Gastroesophageal sphincter (tissue), 4 donors: ENCODE measurements at places on chromosomes 5 and 9.

- no peak for ATAC-seq
These were observed 223.2 kb upstream of the ACTBL2 start for GRCh38 chr5:57705769-57706168.

DNA sequence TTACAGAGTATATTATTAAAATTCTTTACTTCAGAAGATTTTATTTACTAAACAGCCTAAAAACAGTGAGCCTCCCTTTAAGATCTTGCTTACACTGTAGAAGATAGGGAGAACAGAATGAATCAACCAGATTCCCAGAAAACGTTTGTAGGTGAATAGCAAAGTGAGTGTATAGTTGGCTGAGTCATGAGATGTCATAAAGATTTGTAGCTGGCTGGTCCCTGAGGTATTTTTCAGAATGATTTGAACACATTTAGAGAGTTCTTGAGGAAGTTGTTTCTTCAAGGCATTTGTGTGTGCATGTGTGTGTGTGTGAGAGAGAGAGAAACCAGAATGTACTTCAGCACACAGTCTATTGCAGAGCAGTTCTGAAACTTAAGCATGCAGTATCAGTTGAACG is 159.4 kb upstream of the PRR16 start:
- no peak for ATAC-seq

DNA sequence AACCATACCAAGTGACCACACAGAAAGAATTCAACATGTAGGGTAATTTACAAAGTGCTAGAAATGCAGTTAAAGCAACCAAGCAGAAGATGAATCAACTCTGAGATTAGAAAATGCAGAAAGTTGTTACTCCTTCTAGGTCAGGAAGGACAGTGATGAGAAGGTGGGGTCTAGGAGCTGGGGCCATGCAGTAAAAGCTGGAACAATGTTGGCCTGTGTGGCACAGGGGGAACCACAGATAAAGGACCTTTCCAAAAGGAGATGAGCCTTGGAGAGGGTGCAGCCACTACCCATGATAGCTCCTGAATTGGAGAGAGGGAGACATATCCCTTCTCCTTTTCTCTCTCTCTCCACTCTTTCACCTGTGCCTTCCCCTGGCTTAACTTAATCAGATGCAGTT is 2.4 kb upstream of the SCGB3A2 start:
- ATAC-seq, result no peak

DNA sequence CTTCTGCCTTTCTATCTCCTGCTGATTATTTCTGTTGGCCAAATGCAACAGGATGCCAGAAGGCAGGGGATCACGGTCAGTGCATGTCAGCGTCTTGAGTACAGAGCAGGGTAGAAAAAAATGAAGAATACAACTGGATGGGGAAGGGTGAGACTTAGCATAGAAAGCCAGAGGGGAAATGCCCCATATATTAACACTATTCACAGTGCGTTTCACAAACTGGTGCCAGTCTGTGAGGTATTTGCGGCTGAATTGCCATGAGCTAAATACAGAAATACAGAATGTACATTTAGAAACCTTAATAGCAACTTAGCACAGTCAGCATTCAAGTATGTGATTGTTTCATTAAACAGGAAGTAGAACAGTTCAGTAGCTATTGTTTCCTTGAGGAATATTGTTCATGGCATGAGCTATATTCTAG is 31.0 kb upstream of the SLC1A3 start:
- ATAC-seq, result no peak

DNA sequence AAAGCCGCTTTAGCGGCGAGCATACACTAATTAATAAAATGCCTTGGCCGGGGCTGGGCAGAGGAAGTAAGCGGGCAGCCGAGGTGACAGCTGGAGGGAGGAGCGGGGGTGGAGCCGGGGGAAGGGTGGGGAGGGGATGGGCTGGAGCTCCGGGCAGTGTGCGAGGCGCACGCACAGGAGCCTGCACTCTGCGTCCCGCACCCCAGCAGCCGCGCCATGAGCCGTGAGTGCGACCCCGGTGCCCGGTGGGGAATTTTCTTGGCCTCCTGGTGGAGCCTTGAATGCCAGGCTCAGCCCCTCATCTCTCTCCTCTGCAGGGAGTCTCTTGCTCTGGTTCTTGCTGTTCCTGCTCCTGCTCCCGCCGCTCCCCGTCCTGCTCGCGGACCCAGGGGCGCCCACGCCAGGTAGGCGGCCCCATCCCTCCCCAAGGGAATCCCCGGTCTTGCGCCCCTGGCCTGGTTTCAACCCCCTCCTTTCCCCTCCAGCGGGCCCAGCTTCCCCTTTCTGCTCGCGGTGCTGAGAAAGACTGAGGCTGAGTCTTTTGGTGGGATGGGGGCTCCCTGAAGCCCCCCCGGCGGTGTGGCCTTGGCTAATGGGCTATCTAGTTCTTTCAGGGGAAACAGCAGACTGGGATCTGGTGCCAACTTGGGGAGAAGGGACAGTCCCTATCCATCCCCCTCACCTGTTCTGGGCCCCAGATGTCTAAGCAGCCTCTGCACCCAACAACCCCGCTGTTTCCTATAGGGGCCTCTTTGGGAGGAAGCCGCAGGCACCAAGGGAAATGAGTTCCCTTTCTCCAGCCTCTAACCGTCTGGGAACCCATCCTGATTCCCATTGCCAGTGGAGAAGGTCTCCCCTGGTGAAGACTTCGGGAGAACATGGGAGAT is at the start of gene PTGS1:
Gene PTGS1, plus strand, starts transcription at position 156 of the 887 bp plus-strand sequence. Its CDS starts 61 bp downstream, at position 217.
- peak; percentile 57 for ATAC-seq
